Stimulated activated CD8-positive, alpha-beta memory T cell treated with anti-CD3 and anti-CD28 coated beads, Interleukin-15, amount 100 ng/mL, for 48 hours (primary cell): ENCODE measurements at places on chromosomes 3 and 15.

DNA sequence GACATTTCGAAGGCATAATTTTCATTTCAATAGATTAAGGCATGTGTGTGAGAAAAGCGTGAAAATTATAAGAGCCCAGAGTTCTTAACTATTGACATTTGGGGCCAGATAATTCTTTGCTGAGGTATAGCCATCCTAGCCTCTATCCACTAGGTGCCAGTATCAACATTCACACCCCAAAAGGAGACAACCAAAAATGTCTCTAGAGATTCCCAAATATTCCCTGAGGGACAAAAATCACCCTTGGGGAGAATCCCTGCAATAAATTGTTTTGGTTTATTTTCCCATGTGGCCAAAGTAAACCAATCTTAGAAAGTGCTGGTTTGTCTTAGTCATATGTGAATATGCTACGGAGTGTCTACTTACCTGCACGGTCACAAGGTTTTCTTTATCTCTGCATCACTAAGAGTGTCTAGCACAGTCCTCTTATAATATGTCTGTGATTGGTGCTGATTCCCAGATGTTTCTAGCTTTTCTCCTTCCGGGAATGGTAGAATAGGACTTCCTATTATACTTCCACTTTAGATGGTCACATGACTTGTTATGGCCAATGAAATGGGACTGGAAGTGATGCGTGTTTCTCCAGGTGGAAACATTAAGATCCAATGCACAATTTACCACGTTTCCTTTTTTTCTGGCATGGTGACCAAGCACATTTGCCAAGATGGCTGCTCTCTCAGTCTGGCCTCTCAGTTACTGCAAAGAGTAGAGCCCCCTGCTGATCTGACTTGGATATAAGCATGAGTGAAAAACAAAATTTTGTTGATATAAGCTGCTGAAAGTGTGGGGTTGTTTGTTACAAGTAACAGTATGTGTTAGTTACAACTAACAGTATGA is 8.0 kb upstream of the KBTBD8 start:
- no peak for DNase-seq

DNA sequence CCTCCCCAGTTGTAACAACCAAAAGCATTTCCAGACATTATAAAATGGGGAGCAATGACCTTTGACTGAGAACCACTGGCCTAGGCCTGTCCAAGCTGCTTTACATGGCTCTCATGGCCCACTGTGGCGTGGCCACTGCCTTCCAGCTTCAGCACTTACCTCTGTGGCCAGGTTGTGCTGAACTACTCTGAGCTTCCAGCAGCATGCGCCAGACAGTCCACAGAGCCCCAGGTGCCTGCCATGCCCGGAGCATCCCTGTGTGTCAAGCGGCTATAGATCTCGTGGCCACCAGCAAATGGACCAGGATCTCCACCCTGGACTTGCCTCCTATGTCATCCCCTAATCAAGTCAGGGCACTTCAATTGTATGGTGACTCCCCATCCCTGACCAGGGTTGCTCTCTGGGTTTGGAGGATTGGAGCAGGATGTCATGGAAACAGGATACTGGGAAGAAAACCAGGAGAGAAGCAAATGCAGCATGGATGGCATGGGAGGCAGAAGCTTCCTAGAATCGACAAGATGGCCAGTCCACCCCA is 199.7 kb downstream of the UACA start:
- no peak for DNase-seq

DNA sequence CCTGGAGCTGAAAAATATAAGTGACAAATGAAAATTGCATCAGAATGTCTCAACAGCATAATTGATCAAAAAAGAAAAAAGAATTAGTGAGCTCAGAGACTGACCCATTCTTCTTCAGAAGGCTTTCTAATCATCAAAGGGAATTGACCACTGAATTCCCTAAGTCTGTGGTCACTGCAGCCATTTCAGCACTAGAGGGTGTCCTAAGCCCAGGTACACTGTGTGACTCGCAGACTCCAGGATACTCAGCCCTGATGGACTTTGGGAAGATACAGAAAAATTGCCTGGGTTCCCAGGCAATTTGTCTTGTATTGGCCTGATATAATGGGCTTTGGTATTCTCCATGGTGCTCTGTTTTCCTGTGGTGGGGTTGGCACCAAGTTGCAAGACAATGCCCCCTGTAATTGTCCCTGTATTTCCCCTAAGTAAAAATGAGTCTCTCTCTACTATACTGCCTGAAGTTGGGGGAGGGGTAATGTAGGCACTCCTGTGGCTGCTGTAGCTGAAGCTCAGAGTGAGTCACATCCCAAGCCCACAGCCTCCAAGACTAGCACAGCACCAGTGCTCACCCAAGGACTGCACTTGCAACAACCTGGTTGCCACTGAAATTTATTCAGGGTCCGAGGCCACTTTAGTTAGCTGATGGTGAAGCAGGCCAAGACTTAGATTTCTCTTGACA is 256.0 kb upstream of the STAC start:
- no peak for DNase-seq

GRCh38 chr3:53828581-53828980 is 17.6 kb downstream of the CHDH start:
- DNase-seq, result no peak

- no peak for DNase-seq
These were observed 234.0 kb upstream of the PPP2R3A start for GRCh38 chr3:135731546-135731945.

DNA sequence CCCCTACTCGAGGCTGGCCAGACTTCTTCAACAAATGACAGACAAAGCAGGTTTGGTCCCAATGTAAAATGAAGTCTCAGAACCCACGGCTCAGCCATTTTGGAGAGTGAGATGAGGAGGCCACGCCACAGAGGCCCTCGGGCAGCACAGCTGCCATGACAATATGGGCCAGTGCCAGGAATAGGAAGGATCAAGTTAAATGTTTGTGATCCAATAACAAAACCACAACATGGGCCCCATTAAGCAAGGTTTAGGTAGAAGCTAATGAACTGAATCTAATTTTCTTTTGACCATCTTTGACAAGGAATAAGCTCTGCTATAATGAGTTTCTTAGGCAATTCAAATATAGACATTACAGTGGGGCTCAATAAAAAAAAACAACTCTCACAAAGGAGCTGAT is 52.6 kb downstream of the RFTN1 start:
- no peak for DNase-seq
